ENCODE measurements at places on chromosomes 7 and 10.

DNA sequence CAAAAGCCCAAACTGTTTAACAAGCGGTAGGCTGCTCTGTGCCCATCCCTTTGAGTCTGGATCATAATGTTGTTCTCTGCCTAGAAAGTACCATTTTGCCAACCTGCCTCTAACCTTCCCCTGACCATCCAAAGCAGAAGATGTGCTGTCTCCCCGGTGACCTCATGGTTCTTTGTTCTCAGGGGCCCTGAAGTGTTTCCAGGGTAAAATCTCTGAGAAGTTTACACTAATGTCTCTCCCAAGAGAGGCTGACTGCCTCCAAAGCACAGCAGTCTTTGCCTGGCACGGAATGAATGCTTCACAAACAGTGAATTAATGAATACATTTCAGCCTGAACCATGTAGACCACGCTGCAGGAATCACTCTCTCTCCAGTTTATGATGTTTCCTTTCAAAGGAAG lies 523.8 kb upstream of the CELF2 start:
- no peak for DNase-seq

- DNase-seq: no peak
Observed at GRCh38 chr7:81234896-81235295, 316.0 kb upstream of the SEMA3C start.

GRCh38 chr10:17428351-17429097 lies 25.9 kb downstream of the ST8SIA6 start:
- DNase-seq: peak; percentile 76

- DNase-seq: no peak
Observed at GRCh38 chr7:1902231-1902855, 232.3 kb downstream of the ELFN1 start.

- DNase-seq: no peak
Observed at GRCh38 chr10:110410329-110411046, 87.2 kb upstream of the DUSP5 start.

GRCh38 chr7:41238851-41239331 lies 464.0 kb downstream of the INHBA start:
- DNase-seq: no peak

- no peak for DNase-seq
Observed at GRCh38 chr7:88689821-88690220, 69.7 kb upstream of the ZNF804B start.

GRCh38 chr10:84191106-84191505 lies 3.2 kb upstream of the CDHR1 start:
- peak; percentile 13 for DNase-seq

GRCh38 chr7:99768471-99768870 lies 15.5 kb downstream of the CYP3A4 start:
- peak; percentile 10 for DNase-seq

- DNase-seq: no peak
Observed at GRCh38 chr10:20002657-20003056, 186.4 kb downstream of the PLXDC2 start.

- no peak for DNase-seq
Observed at GRCh38 chr7:8923164-8923806, 489.9 kb downstream of the NXPH1 start.

- no peak for DNase-seq
Observed at GRCh38 chr10:15809450-15809849, 50.9 kb downstream of the MINDY3 start.

DNA sequence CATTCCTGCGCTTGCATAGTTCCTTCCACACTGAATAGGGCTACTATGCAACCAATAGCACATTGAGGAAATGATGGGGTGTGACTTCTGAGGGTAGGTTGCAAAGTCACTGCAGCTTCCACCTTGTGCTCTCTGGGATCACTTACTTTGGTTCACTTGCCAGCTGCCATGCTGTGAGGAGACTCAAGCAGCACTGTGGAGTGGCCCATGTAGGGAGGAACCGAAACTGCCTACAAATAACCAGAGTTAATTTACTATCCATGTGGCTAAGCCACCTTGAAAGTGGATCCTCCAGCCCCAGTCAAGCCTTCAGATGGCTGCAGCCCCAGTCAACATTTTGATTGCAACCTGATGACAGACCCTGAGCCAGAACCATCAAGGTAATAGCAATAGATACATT lies 64.3 kb downstream of the FAM204A start:
- no peak for DNase-seq

- DNase-seq: no peak
Observed at GRCh38 chr10:60029475-60029874, 123.1 kb upstream of the CCDC6 start.

- no peak for DNase-seq
Observed at GRCh38 chr7:108062250-108063014, 59.5 kb upstream of the LAMB1 start.

- no peak for DNase-seq
Observed at GRCh38 chr7:2517026-2517425, 2.5 kb upstream of the LFNG start.

GRCh38 chr7:70734411-70734810 lies 397.5 kb upstream of the GALNT17 start:
- no peak for DNase-seq

GRCh38 chr7:28771906-28772622 lies 186.1 kb downstream of the TRIL start:
- DNase-seq: no peak

DNA sequence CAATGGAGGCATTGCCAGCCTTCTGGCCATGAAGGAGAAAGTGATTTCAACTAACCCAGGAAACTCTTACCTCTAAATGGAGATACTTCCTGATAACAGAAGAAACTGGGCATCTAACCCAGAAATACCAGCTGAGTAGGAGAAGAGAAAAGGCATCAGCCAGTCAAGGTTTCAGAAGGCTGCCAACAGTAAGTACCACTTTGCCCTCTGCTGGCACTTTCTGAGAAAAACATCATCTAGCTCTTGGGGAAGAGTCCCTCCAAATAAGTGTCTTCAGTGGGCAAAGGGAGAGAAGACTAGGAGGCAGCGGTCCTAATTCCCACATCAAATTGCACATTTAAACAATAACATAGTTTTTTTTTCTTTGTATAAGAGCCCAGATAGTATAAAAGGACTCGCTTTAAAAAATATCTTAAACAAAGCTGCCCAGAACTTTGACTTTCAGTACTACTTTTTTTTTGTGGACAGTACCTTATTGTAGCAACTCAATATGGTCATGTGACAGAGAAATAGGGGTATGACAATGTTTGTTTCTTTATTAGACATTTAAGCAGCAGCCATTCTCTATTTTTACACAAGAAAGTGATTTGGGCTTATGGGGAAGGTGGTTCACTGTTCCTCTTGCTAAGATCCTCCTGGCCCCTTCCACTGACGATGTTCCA lies 157.3 kb downstream of the CTTNBP2 start:
- no peak for DNase-seq

- DNase-seq: no peak
Observed at GRCh38 chr10:29865700-29866355, 193.6 kb downstream of the JCAD start.

- no peak for DNase-seq
Observed at GRCh38 chr7:147861945-147862344, 728.6 kb upstream of the C7orf33 start.

DNA sequence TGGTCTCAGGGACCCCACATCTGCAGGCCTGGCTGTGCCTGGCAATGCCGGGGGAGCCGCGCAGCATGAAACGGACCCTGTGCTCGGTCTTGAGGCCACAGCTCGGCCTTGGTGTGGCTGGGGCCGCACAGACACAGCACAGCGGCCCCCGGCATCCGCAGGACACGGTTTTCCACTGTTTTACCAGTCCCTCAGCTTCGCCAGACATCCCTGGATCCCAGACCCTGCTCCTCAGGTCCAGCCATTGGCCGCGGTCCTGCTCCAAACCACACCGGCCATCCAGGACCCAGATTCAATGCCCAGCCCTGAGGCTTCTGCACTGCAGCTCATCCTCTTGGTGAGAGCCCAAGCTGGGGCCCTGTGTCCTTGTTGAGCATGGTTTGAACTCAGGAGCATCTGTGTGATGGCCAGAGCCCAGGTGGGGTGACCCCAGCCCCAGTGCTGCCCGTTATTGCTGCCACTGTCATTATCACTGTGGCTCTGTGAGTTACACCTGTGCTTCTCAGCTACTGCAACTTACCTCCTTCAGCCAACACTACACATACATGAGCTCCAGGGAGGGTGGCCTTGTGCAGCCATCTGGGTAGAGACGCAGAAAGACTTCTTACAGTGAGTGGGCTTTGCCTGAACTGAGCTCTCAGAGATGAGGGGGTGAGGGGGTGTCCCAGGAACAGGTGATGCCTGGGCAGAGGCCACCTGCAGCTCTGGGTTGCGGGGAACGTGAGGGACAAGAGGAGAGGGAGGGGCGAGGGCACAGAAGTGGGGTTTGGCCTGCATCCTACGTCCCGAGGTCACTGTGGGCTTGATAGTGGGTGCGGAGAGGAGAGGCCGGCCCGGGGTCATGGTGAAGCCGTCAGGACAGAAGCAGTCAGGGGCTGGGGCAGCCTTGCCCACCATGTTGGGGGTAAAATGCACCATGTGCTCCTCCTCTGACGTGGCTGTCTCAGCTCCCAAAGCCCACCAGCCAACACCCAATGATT lies 567.6 kb downstream of the PTPRN2 start:
- no peak for DNase-seq

GRCh38 chr10:78856421-78856820 lies 212.3 kb upstream of the ZMIZ1 start:
- no peak for DNase-seq

- no peak for DNase-seq
Observed at GRCh38 chr10:18566177-18566576, 85.2 kb downstream of the NSUN6 start.

- DNase-seq: no peak
Observed at GRCh38 chr7:102170393-102170970, 116.2 kb upstream of the SH2B2 start.
